Stimulated activated CD4-positive, alpha-beta T cell treated with anti-CD3 and anti-CD28 coated beads, TNF-alpha, amount 100 ng/mL, for 1 hour (primary cell): ENCODE measurements at places on chromosomes 5 and 9.

DNA sequence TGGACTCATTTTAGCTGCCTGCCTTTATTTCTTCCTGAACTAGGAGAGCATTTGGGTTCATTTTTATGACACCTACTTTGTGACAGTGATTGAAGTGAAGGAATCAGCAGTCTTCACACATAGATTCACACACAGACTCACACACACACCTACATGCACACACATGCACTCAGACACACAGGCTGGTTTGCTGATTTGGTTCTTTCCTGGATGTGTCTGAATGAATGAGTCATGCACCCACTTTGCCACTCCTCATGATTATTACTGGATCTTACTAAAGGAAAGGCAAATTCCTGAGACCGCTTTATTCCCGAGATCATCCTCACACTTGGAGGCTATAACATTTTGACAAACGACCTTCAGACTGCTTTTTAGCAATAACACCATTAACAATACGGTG lies 529.5 kb downstream of the AGTPBP1 start:
- DNase-seq, result no peak

DNA sequence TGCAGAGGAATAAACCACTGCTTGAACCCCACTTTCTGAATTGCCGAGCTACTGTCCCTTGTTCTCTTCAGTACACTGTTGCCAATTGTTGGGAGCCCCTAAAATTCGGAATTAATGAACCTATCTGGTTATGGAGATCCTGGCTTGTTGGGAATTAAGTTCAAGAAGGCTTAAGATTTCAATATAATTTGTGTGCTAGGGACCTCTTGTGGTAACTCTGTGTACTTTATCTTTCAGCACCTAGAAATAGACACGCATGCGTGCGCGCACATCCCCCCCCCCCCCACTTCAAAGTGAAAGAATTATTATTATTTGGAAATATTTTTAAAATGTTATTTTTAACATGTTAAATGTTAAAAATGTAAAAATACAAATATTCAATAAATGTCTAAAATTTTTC lies 53.3 kb upstream of the FAM169A start:
- no peak for DNase-seq

- no peak for DNase-seq
These were observed 12.6 kb downstream of the LRSAM1 start for GRCh38 chr9:127463911-127464310.

DNA sequence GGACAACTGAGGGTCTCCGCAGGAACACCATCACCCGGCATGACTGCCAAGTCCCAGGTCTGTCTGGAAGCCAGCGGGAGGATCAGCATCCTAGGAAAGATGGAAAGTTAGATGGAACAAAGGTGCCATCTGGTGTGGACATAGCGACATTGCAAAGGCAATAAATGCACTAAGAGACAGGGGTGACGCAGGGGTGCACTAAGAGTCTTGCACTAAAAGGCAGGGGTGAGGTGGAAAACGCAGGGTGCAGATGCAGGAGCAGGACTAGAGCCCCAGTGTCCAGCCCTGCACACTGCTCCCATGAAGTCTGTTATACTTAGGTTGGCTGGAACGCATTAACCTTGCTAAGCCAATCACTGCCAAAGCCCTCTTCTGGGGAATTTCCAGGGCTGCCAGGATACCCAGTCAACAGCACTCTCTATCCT lies 15.5 kb downstream of the ATOX1 start:
- no peak for DNase-seq

DNA sequence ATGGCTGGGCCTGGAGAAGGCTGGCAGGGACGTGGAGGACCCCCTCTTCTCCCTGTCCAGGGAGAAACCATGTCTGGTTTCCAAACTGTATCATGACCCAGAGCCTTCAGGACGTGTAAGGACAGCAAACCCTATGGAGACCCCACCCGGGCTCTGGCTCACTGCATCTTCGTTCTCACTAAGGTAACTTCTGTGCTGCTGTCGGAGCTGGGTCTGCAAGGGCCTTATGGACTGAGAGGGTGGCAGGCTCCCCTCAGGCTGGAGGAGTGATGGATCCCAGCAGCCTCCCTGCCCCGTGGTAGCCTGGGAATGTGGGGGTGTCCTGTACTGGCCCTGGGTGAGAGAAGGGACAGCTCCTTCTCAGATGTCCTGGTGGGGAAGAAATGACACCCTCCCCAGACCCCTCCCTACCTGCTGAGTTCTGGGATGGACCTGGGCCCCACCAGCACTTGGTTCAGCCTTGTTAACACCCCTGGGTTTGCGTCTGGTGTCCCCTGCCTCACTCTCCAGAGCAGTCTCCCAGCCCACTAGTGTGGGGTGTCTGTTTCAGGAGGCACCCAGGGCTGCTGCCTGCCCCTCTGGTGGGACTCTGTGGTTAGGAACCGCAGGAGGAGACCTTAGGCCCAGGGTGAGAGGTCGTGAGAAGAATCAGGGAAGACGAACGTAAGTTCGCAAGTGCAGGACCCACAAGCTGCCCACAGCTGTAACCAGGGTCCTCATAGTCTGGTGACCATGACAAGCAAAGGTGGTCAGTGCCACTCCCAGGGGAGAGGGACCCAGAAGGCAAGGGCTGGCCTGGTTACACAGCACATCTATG lies 6.6 kb downstream of the SPATA31E1 start:
- DNase-seq, result no peak

DNA sequence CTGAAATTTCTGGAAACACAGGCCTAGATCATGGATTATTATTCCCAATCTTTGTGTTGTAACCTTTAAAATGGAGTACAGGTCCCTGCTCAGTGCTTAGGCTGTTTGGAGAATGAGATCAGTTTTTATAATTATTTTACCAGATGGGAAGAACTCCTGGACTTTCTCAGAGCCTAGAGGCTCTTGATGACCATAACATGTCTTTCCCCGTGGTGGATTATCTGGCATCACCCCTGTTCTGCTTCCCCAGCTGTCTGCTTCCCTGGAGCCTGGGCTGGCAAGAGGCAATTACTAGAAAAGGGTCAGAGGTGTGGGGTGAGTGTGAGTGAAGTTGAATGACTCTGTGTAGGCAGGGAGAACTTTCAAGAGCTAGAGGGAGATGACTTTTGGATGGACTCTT lies 143.0 kb downstream of the CARTPT start:
- DNase-seq, result no peak

GRCh38 chr9:129141066-129142041 lies 30.1 kb downstream of the PTPA start:
- no peak for DNase-seq

DNA sequence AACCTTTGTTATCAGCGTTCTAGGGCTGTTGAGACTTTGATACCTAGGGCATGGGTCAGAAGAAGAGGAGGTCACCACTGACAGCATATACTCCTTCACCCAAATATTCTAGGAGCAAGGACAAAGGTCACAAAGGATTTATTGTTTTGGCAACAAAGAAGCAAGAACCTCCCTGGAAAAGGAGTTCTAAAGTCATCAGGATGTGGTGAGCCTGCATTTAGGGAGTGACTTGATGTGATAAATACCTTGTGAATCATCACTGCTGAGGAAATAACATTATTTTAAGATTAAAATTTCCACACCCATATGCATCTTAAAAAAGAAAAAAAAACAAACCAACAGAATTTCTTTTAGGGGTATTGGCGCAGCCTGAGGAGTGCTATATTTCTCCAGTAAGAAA lies 13.9 kb downstream of the IFNA1 start:
- no peak for DNase-seq

GRCh38 chr5:136038635-136039034 lies 9.8 kb downstream of the TGFBI start:
- DNase-seq, result no peak

GRCh38 chr5:107217721-107218130 lies 453.0 kb downstream of the EFNA5 start:
- DNase-seq, result no peak

DNA sequence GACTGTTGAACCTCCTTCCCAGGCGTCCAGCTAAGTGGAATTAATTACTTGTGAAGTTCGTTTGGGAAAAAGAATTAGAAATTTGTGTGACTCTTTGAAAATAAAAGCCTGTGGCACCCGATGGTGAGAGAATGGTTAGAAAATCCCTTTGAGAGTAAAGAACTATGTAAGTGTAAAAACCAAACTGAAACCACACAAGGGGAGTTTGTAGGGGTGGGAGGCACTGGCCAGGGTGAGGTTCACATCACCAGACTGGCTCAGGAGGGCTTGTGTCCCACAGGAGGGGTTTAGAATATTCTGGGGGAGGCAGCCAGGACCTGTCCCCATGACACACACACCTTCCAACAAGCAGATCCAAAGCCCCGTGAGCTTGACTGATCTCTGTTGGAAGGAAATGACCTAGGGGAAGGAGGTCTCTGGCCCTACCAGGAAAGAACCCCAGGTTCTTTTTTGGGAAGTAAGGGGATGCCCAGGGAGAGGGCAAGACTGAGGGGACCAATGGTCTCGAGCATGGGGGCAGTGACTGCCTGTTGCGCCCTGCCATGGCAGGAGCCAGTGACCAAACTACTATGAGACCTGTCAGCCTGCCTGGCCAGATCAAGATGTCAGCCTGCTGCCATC lies 4.3 kb downstream of the SPATA24 start:
- no peak for DNase-seq

DNA sequence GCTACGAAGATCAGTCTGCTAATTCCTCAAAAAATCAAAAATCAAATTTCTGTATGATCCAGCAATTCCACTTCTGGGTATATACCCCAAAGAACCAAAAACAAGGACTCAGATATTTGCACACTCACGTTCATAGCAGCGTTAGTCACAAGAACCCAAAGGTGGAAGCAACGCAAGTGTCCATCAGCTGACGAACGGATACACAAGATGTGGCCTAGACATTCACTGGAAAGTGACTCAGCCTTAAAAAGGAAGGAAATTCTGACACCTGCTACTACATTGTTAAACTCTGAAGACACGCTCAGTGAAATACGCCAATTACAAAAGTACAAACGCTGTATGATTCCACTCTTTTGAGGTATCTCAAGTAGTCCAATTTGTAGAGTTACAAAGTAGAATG lies 93.3 kb downstream of the OTULIN start:
- no peak for DNase-seq

DNA sequence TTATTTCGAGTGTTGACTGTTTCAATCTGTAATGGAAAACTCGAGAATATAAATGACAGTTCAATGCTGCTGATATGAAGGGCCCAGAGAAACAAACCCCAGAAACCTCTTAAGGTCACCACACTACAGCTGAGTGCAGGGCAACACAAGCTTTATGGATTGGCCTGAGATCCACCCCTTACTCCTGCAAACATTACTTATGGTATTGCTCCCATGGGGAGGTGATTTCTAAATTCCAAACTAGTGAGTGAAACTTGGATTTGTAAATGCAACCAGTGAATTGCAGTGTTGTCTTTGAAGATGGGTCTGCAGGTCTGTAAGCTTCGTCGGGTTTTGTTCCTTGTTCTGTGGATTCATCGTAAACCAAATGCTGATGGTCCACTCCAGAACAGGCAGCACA lies 85.4 kb downstream of the NTRK2 start:
- DNase-seq, result no peak

DNA sequence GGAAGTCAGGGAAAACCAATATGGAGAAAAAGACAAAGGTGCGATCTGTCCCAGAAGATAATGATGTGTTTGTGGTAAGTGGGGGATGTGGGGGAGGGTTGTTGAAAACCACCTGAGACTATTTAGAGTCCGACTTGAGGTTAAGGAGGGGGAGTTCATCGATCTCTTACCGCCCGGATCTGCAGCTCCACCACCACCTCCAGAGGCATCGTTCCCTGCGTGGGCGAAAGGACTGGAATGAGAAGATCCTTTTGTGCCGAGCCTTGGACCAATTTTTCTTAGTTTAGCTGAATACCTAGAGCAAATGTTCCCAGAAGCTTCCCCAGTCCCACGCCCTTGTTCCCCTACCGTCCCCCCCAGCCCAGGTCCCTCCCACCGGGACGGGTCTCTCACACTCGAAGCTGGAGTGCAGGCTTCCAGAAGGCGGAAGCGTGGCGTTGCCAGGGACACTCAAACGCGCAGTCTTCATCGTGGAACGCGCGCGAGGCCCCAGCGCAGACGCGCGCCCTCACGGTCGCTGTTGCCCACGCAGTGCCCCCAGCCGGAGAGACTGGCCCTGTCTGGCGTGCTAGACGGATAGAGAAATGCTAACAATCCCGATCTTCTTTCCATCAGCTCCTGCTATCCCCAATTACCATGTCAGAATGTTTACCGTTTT lies at the start of gene SPATA6L:
Gene SPATA6L, minus strand, starts transcription at position 439 of the 658 bp plus-strand sequence. Its CDS starts 230 bp downstream, at position 209.
- no peak for DNase-seq

DNA sequence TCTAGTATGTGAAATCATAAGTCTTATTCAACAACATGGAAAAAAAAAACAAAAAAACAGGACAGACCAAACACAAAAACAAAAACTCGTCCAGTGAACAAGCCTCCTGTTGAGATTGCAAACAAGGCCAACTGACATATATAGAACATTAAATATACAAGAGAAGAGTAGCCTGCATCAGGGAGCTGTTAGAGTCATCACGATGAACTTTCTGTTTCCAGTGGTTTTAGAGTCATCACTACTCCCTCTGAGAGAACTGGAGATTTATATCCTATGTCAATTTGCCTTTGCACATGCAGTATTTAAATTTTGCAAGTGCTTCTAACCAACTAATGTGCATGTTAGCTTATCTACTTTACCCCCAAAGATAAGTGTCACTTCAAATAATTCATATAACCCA lies 9.9 kb downstream of the SNCAIP start:
- no peak for DNase-seq

- DNase-seq, result no peak
These were observed 137.8 kb upstream of the MAP1B start for GRCh38 chr5:71969460-71969859.

DNA sequence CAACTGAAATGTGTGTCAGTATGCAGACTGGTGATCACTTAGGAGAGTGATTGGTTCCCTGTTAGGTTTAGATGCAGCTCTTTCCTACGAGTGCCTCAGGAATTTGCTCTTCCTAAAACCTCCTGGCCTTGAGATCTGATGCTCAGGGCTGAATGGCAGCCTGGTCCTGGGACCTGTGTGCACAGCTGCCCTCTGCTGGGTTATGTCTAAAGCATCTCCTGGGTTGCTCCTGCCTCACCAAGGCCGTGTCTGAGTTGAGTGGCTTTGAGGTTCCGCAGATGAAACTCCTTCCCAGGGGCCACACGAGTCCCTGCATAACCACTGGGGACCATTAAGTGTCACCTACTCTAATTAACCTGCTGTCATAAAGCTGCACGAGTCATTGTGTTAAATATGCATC lies 59.5 kb downstream of the MVB12B start:
- no peak for DNase-seq

GRCh38 chr9:86665416-86665815 lies 281.9 kb downstream of the GAS1 start:
- no peak for DNase-seq
